ENCODE measurements at places on chromosomes 7 and 10.

DNA sequence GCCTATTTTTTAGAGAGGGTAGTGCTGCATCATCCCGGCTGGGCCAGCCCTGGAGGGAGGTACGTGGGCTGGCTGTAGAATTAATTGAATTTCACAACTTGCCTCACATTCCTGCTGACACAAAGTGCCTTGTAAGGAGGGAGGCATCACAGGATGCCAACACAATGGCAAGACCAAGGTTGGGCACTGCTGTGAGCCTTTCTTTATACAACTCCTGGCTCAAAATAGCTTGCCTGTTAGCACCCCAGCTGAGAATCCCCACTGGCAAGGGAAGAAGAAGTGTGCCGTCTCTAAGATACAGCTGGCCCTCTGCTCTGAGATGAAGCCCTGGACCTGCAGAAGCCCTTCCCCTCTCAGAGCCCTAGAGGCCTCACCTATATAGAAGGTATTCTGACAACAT is 873.9 kb downstream of the GRID1 start:
- no peak for DNase-seq

GRCh38 chr7:85655252-85655651 is 468.4 kb upstream of the SEMA3D start:
- DNase-seq, result no peak

DNA sequence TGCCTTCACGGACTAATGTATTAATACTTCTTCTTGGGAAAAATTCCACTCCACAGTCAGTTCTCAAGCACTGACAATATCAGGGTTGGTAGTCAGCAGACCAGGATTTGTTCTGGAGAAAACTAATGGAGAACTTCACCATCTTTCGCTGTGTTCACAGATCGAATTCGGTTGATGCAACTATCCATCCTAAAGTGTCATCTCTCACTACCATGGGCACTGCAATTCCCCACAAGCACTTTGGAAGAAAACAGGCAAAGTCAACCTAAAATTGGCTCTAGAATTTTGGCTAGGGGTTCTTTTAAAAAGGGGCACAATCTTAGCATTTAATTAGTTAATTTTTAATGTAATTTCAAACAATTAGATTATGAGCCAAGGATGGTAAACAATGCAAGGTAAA is 164.4 kb downstream of the HGF start:
- DNase-seq, result no peak

DNA sequence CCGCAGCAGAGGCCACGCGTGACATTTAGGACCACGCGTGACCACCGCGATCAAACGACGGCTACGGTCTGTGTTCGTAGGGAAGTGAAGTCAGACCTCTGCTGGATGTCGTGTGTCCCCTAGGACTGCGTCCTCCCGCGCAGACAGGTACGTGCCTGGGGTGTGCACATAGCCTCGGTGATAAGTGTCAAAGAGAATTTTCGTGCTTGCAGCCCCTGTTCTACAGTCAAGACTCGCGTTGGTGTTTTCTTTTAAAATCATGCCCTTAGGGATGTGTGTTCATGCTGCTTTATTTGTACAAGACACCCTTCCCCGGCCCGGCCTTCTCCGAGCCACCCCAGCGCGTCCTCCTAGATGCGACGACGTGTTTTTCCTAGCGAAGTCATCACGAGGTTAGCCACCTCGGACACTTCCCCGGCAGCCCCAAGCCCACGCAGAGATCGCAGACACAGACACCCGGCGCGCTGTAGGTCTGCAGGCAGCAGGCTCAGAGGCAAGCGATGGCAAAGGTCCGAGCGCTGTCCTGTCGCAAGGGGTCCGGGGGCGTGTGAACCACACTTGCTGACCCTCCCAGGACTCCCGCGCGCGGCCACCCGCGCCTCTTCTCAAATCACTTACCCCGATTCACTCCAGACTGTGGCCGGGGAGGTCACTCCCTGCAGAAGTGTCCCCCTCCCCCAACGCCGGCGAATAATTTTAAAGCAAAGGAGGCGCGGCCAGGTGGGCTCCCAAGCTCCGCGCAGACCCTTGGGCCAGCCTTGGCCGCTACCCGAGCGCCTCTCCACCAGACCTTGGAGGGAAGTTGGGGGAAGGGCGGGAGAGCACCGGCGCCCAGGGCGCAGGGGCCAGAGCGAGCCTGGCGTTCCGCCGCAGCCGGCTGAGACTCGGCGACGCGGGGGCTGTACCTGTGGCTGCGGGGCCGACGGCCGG is 552 bp downstream of the MKX start:
- peak; percentile 1 for DNase-seq

DNA sequence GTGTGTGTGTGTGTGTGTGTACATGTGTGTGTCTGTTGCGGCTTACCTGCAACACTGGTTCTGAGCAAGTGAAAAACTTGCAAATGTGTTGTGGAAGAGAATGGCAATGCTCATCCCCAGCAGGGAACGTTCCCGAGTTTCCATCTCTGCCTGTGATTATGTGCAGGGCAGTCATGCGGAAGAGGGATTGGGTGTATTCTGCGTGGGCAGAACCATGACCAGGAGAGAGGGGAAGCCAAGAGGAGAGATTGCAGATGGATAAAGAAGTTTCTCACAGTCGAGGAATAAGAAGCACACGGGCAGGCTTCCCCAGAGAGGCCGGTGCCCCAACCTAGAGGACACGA is 99.9 kb downstream of the CTBP2 start:
- peak; percentile 41 for DNase-seq

DNA sequence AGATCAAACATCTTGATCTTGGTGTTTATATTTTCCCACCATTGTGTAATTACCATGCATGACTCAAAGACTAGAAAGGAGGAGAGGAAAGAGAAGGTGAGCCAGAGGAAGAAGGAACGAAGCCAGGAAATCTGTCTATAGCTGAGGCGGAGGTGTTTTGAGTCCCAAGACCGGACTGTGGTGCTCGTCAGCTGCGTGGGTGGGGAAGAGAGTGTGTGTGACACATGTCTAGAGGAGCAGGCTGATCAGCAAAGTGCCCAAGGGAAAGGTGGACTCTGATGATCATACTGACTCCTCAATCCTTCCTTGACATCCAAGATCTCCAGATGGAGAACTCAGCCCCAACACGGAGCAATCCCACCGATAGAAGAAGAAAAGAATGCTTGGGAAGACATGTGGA is 189.5 kb upstream of the MINDY3 start:
- no peak for DNase-seq

DNA sequence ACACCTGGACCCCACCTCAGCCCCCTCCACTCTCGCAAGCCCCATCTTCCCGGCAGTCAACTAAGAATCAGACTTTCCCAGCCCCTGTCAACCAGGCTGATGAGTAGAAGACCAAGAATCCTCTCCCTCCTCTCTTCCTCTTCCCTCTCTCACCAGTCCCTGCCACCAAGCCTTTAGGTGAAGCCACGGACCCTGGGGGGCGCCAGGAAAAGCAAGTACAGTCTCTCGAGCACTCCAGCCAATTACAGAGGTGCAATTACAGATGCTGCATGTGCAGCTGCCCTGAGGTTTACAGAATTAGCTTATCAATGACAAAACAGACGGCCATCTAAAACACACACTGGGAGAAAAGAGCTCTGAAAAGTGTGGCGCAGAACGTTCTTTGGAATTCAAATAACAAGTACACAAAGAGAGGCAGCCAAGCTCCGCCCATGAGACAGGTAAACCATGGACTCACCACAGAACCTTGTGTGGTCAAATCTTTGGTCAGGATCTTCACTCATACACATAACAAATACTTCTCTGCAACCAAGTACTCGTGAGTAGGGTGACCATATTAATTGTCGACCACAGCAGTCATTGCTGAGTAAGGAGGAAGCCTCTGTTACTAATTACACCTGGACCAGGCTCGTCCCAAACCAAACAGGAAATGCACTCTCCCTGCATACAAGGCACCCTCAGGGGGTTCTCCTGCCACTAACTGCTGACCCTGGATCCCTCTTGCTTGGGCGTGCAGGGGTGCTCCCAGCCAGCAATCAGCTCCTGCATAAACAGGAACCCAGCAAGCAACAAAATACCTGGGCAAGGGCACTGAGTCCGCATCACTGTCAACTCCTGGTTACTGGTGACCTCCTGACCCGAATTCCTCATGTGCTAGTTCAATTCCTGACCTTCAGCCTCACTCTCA is 189.2 kb downstream of the FAM107B start:
- no peak for DNase-seq

DNA sequence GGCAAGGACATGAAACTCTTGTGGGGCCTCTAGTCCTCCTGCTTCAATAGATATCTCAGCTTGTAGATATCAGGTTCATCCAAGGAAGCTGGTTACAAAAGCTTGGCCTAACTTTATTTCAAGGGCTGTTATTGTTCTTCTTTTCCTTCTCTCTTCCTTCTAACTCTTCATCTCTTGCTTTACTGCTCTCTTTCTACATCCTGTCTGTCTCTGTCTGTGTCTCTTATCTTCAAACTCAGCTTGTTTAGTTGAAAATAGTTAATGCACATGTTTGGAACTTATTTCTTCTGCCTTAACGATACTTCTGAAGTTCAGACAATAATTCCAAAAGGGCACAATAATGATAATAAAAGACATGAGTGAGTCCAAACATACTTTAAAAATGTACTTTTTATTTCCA is 393.9 kb downstream of the NXPH1 start:
- DNase-seq, result no peak
